K562 (cell line): ENCODE measurements at places on chromosomes 5 and 9.

DNA sequence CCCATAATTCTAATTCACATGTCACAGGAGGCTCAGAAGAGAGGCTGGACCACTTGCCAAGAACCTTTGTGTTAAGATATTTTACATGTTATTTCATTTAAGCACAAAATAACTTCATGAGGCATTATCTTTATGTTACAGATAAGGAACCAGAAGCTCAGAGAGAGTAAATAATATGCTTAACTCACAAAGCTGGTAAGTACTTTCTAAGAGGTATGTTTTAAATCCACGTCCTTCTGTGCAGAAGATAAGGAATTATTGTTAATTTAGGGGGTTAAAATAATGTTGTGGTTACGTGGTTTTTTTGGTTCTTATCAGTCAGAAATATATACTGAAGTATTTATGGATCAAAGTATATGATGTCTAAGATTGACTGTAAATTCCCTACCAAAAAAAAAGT, 8.0 kb downstream of the STRBP start:
- DNase-seq: no peak

- no peak for DNase-seq
Observed at GRCh38 chr5:157059891-157060290, 975 bp upstream of the HAVCR1 start.

DNA sequence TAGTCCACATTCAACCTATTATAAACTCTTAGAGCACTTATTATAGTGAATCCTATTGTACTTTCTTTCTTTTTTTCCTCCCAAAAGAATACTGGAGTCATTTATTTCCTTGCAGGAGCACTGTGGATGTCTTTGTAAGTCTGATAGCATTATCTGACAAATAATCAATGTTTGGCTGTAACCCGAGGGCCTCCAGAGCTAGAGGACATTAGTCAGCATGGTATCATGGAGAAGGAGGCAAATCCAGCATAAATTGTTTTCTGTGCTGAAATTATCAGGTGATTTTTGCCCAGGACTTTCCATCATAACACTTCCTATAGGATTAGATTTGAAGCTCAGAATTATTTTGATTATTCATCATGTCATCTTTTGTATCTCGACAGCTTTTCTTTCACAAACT, 551.0 kb downstream of the ZNF608 start:
- DNase-seq: no peak

GRCh38 chr5:118042076-118042475, 946.3 kb downstream of the DTWD2 start:
- DNase-seq: no peak

DNA sequence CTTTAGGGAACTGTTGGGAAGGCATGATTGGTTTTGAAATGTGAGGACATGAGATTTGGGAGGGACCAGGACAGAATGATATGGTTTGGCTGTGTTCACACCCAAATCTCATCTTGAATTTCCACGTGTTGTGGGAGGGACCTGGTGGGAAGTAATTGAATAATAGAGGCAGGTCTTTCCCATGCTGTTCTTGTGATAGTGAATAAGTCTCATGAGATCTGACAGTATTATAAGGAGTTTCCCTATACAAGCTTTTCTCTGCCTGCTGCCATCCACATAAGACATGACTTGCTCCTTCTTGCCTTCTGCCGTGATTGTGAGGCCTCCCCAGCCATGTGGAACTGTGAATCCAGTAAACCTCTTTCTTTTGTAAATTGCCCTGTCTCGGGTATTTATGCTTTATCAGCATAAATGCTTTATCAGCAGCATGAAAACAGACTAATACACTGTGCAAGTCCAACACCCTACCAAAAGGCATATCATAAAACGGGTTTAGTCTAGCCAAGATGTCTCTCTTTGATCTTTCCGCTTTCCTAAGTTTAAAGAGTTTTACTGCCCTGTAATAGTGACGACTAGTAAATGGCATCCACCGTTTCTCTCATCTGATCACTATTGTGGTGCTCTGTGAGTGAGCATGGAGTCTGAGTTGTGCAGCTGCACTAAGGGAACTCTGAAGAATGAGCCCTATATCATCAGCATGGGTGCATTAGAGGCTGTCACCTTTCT, 12.9 kb upstream of the ZNF782 start:
- no peak for DNase-seq

- no peak for DNase-seq
Observed at GRCh38 chr9:81804306-81804705, 115.0 kb upstream of the TLE1 start.

GRCh38 chr5:130112246-130112645, 208.0 kb downstream of the CHSY3 start:
- DNase-seq: no peak

DNA sequence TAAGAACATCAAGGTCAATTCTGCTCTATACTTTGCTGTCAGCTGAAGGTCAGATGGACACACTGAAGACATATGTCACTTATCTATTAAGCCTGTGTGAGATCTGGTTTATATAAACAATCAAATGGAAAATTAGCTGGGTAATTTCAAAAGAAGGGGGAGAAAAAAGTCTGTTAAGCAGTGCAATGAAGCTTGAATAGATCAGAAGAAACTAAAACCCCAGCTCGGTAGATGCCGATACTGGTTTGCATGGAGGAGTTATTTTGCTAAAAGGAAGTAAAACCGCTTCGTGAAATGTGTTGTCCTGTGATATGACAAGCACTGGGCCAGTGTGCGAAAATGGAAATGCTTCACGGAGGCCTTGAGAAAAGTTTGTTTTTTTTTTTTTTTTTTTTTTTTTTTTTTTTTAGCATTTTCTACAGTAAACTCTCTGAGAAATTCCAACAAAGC, 148.8 kb downstream of the MEF2C start:
- DNase-seq: peak; percentile 13

GRCh38 chr5:151023651-151024050, 3.3 kb downstream of the GPX3 start:
- peak; percentile 23 for DNase-seq

- no peak for DNase-seq
Observed at GRCh38 chr9:81116340-81117137, 572.8 kb downstream of the TLE1 start.

GRCh38 chr5:62112689-62113228, 193.2 kb upstream of the KIF2A start:
- no peak for DNase-seq

- DNase-seq: no peak
Observed at GRCh38 chr9:19386502-19387044, 6.5 kb upstream of the RPS6 start.

DNA sequence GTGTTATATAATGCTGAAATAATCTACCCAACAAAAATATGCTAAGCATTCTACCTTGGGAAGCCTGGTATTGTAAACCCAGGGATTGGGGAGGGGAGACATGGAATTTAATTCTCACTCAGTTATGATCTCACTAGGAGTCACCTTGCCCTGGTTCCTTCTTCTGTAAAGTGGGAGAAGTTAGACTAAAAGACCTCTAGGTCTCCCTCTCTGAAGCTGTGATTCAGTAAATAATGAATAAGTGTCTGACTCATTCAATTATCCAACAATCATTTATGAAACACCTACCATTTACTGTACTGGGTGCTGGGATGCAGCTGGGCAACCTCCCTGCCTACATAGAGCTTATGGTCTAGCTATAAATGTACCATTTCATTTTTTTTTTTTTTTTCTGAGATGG, 20.2 kb upstream of the SPARC start:
- DNase-seq: no peak

DNA sequence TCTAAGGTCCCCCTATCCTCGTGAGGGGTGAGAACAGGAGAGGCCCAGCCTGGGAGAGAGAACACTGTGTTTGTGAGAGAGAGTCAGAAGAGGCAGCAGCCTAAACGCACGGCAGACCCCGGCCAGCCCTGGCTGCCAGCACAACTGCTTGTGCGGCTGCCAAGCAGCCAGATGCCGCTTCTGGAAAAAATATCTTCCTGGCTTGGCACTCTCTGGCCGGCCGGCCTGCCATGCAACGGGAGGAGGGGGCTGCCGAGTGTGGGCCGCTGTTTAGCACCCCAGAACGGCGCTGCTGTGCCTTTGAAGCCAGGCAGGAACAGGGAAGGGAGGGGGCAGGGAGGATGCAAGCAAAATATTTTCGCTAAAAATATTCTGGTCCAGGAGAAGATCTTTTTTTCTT, 105.0 kb downstream of the FGF18 start:
- DNase-seq: no peak

DNA sequence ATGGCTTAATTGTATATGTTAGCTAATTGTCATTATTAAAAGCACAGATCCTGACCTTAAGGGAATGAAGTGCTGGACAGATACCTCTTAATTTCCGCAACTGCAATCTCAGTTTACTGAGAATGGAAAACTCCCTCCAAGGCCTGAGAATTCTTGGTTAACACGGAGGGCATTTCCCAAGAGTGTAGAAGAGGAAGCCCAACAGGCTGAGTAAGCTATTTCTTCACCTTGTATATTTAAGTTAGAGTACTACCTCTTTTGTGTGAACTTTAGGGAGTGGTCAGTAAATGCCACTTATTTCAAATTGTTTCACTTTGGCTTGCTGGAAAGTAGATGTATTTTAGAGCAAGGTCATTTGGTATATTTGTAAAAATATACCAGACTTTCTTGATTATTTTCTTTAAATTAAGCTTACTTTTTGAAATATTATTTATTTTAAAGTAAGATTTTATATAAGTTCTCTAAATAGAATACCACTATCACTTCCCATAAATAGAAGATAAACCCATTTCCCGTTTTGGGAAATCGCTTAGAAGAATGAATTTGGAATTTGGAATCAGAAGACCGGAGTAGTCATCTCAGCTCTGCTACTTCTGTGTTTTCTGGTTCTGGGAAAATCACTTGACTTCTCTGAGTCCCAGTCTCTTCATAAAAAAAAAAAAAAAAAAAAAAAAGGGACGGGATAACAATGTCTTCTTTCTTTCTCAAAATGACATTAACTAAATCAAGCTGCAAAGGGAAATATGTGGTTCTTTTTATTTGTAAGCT, 26.0 kb upstream of the C9orf72 start:
- DNase-seq: no peak

- no peak for DNase-seq
Observed at GRCh38 chr5:148162038-148162437, 6.3 kb upstream of the SPINK14 start.

DNA sequence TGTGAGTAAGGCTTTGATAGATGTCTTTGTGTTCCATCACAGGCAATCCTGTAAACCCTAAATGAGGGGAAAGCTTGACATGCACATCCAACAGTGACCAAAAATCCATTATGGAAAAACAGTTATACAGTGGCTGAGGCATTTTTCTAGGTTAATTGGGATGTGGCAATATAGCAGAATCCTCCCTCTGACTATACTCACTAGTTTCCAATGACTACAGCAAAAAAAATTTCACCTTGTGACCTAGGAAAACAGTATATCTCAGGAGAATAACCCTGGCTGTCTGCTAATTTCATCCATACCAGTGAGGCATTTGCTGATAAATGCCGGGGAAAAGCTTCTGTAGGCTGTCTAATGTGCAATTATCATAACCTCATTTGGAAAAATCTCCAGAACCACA, 49.9 kb upstream of the SNCAIP start:
- no peak for DNase-seq

DNA sequence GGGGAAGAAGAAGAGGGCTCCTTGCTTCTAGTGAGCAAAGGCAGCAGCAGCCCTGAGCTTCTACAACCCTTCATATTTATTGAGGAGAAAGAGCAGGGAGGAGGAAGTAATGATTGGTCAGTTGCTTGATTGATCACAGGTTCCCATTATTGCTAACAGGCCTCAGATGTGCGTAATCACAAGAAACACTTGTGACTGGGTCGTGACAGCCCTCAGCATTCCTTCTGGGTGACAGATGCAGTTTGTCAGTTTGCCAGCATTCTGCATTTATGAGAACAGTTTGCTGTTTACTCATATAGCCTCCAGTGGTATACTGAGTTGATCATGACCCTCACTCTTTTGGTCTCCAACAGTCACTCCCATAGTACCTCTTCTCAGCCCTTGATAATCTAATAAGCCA, 111.5 kb upstream of the TNC start:
- no peak for DNase-seq

DNA sequence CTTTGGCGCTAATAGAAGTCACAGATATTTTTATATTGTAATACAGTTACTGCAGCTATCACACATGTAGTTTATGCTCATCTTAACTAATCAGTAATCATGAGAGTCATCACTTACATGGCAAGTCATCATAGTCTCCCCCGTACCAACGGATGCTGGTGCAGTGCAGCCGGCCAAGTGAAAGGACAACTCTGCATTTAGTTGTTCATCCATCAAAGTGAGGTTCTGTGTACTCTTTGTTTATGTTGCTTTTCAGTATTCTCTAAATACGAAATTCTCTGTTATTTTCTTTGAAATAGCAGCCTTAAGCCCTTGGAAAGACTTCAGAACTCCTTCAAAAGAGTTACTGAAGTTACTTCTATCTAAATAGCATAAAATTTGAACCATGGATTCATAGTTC, 216.7 kb downstream of the CCDC171 start:
- DNase-seq: no peak

DNA sequence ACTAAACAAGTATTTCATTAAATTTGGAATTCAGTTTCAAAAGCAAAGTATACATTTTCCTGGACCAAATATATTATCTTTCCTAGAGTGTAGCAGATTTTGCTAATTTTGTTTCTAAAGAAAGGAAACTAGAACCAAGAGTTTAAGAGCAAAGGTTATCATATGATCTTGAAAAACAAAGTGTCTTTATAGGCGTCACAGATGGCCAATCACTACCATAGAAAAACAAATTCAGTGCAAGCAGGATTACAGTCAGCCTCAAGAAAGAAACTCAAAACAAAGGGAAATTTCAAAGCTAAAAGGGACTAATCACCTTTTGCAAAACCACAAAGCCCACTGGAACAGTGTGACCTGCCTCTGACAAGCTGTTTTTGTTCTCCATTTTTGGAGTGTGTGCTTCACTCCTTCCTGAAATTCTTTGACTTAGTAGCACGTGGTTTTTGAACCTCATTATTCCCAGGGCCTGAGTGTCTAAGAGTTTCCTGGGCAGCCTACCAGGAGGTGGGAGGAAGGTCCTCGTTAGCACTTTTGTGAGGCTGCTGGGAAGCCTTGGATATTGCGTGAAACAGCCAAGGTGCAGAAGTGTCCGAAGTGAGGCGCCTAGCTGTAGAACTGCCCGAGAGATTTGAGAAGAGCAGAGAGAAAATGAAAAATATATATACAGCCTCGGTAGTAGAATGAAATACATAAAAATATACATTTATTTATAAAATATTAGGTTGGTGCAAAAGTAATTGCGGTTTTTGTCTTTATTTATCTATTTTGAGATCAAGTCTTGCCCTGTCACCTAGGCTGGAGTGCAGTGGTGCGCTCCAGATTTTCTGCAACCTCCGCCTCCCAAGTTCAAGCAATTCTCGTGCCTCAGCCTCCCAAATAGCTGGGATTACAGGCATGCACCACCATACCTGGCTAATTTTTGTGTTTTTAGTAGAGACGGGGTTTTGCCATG, 246.1 kb downstream of the MARCHF11 start:
- DNase-seq: no peak

DNA sequence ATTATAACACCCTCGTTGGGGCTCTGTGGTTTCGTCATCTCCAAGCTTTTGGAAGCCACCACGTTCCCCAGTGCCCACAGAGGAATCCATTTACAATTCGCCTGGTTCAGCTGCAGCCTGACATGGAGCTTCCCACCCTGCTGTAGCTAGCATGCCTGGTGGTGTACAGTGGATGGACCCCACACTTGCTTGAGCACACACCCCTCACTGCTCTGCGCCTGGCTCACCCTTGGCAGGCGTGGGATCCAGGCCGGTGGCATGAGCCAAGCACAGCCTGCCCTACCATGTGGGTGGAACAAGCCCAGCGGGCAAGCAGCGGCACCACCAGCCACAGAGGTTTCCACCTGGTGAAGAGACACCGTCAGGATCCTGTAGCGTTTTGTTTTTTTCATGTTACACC, 1045.7 kb upstream of the CDH9 start:
- DNase-seq: no peak
